ENCODE measurements at places on chromosomes 12 and 14.

GRCh38 chr12:111444925-111445725 lies 39.4 kb downstream of the SH2B3 start:
- DNase-seq = peak; percentile 44

DNA sequence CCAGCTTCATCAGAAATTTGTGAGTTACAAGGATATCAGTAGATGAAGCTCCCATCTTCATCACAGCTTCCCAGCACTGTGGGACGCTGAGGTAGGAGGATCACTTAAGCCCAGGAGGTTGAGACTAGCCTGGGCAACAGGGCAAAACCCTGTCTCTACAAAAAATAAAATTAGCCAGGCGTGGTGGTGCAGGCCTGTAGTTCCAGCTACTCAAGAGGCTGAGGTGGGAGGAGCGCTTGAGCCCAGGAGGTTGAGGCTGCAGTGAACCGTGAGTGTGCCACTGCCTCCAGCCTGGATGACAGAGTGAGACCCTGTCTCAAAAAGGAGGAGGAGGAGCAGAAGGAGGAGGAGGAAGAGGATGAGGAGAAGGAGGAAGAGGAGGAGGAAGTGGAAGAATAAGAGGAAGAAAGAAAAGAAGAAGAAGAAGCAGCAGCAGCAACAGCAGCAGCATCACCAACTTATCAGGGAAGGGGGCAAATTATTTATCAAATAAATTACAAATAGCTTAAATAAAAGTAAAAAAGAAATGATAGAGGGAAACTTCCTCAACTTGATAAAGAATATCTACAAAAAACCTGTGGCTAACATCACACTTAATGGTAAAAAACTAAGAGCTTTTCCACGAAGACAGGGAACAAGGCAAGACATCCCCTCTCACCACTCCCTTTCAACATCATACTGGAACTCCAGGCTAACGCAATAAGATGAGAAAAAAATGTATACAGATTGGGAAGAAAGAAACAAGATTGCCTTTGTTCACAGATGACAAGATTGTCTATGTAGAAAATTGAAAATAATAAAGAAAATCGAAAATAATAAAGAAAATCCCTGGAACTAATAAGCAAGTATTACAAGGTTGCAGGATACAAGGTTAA lies 69.6 kb downstream of the NINJ2 start:
- no peak for DNase-seq

DNA sequence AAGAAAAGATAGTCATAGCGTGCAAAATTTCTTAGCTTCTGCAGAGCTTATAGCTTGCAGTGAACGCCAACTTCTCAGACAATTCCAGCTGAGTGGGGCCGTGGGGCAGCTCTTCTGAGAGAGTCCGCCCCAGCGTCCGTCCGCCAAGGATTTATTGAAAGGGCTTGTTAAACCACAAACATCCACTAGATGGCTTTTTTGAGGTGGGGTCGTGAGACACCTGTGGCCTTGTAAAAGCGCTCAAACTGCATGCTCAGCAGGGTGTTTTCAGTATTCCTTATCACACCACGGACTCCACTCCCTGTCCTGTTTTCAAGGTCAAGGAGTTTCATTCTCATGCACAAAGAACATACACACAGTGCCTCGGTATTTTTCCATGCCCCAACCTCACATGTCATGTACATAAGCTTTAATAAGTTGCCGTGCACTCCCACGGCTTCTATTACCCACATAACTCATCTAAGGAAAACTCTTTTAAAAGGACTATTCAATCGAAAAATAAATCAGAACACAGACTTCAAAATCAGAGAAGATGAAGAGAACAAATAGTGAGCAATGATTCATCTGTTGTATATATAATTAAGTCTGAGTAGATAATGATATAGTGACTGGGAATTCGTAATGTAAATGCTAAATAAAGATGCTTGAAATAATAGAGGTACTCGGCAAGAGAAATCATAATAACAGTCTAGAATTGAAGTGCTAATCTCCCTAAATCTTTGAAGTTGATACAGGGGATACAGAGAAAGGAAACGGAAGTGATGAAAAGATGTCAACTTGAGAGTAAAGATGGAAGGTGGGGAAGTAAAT lies 46.7 kb downstream of the WBP11 start:
- no peak for DNase-seq

DNA sequence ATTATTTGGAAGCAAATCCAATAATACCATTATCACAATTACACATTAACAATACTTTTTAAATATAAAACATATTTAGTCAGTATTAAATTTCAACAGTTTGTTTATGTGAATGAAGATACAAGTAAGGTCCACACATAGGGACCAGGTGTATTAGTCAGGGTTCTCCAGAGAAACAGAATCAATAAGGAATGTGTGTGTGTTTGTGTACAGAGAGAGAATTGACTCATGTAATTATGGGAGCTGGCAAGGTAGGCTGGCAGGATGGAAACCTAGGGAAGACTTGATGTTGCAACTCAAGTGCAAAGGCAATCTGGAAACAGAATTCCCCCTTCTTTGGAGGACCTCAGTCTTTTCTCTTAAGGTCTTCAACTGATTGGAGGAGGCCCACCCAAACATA lies 123.2 kb upstream of the OTX2 start:
- no peak for DNase-seq

DNA sequence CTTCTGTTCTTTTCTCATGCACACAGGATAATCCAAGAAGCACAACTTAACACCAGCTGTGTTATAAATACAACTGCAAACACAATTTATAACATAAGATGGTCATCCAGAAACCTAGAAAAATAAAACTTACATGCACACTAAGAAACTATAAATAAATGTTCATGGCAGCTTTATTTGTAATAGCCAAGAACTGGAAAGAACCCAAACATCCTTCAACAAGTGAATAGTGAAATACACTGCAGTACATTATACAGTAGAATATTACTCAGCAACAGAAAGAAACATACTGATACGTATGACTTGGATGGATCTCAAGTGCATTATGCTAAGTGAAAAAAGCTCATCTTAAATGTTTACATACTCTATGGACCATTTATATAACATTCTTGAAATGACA lies 132.7 kb downstream of the SPTSSA start:
- DNase-seq = no peak

DNA sequence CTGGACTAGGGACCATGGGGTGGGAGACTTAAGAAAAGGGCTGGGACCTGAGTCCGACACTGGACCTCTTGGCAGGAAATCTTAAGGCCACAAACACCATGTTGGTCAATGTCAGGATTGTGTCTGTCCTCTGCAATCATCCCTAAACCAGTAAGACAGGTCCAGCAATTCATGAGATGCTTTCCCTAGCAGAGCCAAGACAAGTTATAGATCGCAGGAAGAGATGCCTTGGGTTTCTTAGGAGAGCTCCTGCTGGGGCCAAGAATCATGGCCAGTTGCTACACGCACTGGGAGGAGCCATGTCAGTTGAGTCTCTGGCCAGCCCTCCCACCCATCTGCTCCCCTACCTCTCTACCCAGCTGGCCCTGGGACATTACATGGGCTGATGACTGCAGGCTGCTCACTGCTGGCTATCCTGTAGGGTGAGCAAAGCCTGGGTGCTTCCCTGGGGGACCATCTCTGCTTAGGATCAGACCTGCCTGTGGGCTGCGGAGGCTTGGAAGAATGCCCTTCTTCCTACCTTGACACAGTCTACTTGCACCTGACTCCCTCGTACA lies 14.2 kb downstream of the PLEKHH1 start:
- DNase-seq = no peak

DNA sequence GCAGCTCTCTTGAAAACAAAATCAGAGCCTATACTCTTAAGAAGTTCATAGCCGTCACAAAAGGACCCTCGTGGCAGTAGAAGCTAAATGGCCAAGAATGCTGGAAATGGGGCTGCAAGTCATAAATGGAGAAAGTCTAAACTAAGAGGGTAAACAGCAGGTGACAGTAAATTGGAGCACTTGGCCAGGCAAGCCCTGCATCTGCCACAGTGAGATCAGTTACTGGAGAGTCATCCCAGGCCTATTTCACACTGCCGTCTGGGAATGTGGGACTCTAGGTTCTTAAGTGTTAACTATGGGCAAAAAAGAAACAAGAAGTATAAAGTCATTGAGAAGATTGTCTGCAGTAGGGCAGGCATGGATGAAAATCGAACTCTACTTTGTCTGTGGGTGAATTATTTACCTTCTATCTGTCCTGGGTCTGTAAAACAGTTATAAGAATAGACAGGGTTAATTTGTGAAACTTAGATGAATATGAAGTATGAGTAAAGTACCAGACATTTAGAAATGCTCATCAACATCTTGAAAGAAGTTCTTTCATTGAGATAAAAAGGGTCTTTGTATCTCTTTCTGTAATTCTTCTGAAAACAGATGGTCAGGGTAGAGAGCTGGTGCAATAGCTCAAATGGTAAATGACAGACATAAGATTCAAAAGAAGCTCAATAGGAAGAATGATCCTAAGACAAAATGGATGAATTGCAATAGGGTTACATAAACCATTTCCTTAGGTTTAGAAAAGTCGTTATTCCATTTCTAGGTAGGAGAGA lies 792.5 kb downstream of the DIO2 start:
- no peak for DNase-seq

GRCh38 chr14:81161088-81161487 lies 59.7 kb downstream of the GTF2A1 start:
- DNase-seq = no peak

GRCh38 chr14:72800848-72801370 lies 93.0 kb downstream of the DPF3 start:
- no peak for DNase-seq

DNA sequence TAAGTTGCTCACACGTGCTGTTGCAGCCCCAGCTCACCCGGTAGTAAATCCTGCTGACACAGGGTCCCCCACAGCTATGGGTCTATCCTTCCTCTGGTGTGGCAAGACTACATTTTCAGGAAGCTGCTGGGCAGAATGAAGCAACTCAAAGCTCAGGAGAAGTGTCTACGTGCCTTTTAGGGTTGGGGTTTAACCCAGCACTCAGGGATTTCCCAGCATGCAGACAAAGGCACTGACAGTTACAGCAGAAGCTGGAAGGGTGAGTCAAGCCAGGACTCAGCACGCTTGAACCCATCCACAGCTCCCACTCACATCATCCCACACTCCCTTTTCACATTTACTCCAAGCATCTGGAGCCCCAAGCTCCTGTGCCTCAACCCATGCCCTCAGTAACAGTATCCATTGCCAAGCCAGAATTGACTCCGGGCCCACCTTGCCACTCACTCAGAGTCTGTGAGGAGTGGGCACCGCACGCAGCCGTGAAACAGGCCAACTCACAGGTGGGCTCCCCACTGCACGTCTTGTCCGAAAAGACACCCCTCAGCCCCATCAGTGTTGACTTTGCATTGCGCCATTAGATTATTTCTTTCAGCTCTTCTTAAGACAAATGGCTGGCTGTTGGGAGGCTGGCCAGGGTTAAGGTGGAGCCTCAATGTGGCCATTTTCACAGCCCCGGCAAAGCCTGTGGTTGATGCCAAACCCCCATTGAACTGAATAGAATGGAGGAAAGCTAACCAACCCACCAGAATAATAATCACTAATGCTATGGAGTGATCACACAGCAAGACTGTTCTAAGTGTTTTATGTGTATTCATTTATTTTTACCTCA lies 59.6 kb downstream of the ZFP36L1 start:
- DNase-seq = no peak

DNA sequence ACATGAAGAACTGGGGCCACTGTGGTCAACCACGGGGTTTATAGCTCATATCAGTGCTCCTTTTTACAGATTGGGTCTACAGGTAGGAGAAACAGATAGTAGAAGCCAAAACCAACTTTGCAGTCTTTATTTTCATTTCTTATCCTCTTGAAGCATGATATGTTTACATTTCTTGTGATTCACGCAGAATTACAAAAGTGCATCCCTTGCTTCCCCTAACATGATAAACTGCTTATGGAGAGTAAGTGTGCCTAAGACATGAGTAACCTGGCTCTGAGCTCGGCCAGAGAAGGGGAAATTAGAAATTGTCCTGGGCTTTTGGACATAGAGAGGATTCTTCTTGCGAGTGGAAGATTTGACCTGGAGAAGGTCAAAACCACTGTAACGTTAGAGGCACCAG lies 18.4 kb downstream of the PWP1 start:
- DNase-seq = no peak

GRCh38 chr14:81206115-81206514 lies 14.6 kb downstream of the GTF2A1 start:
- peak; percentile 43 for DNase-seq

DNA sequence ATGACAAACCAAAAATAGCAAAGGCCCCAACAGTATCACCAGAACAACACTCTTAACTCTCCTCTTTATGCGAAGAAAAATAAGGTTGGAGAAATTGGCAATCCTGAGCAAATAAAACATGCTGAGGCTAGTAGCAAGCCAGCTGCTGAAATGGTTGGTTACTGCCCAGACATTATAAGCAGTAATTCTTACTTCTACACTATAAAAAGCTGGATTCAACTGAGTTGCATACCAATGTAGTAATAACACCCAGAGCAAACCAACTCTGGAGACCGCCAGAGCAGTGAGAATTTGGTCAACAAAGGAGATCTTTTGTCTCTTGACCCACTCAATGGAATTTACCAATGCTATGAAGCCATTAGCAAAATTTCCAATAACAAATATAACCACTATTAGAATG lies 628 bp downstream of the TAS2R30 start:
- DNase-seq = no peak

- DNase-seq = no peak
These were observed 224.9 kb downstream of the NPAS3 start for GRCh38 chr14:33163600-33163999.

DNA sequence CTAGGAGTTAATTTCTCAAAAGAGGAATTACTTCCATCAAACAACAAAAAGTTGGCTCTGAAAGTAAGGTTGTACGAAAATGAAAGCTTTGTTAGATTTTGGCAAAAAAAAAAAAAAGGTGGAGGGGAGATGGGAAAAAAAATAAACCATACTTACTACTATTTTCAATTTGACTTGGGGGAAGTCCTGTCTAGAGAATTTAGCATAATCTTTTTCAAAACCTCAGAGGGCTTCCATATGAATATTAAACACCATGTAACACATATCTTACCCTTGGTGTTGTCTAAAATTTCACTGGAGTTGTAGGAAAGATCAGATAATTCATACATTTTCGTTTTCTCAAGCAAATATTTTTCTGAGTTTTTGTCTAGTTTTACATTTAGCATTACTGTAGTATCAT lies 17.5 kb downstream of the GRIP1 start:
- no peak for DNase-seq

- DNase-seq = no peak
These were observed 3.1 kb downstream of the ENTPD5 start for GRCh38 chr14:74015963-74016362.

- peak; percentile 20 for DNase-seq
These were observed 24.3 kb downstream of the SYNDIG1L start for GRCh38 chr14:74401504-74402241.

GRCh38 chr14:61527325-61528100 lies 167.8 kb upstream of the HIF1A start:
- DNase-seq = peak; percentile 89
